ENCODE measurements at places on chromosomes 6 and 20.

- DNase-seq, result no peak
Observed at GRCh38 chr20:41218466-41218865, 81.1 kb downstream of the PLCG1 start.

DNA sequence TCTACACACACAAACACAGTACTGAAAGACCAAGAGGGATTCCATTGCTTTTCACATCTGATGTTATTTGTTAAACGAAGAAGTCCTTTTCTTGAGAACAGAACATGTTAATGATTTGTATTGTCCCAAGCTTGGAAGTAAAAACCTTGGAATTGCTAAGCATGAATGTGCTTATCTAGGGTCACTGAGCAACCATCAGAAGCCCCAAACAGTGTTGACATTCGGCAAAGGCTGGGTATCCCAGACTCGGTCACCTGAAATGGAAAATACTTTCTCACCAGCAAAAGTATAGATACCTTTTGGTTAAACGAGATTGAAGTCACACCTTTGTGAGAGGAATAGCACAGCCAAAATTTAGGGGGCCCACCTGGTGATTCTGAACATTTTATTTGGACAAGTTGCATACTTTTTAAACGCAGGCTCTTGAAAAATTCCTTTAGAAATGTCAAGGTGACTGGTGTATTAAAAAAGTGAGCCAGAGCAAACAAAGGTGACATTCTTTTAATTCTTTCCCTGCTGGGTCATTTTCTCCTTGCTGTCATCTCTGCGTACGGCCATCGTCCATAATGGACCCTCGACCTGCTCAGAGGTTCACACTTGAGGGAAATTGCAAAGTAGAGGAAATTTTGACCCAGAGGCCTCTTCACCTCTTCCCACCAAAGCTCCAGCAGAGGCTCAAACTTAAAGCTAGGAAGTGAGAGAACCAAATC, 95.8 kb upstream of the FOXA2 start:
- DNase-seq, result no peak

DNA sequence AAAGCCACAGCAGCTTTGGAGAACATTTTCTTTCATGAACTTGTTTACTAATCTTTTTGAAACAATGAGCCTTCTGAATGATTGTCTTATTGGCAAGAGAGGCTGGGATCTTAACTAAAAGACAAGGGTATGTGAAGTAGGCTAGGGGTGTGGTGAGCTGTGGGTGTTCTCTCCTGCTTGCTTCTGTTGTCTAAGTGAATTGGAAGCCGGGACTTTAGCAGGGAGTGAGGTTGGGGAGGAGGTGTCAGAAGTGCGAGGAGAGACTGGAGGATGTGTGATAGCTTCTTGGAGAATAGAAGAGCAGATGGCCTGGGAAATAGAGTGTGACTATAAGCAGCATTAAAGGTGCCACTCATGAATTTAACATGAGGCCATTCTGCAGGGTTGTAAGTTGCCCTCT, 562.8 kb downstream of the UTRN start:
- DNase-seq, result no peak

DNA sequence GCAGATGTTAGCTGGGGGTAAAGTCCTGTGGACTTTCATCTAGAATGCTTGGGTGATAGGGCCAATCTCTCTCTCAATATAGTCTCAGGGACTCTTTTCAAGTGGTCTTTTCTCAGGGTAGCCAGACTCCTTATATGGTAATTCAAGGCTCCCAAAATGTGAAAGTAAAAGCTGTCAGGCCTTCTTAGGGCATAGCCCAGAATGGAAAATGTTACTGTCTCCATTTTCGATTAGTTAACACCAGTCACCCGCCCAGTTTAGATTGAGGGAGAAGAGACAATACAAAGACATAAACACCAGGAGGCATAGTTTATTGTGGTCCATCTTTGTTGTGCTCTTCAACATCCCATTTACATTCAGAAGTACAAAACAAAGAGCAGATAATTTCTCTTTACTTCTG, 295.8 kb downstream of the EPHA7 start:
- no peak for DNase-seq

GRCh38 chr6:108127826-108128225, 38.0 kb upstream of the NR2E1 start:
- DNase-seq, result no peak

DNA sequence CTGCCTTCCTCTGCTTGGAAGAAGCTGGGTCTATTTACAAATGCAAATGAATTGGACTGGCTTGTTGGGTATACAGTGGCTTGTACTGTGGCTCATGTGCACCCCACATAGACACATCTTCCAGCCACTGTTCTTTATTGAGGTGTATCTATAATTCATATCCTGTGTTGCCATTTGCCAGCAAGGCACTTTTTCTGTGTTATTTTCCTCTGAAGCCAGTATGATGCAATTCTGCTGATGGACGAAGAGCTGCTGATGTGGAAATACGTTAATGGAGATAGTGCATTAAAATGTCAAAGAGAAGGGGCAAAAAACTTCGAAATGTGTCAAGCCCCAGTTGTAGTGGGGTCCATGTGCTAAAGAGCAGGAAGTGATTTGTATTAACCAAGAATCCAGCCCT, 167.5 kb downstream of the TMEM242 start:
- no peak for DNase-seq

- no peak for DNase-seq
Observed at GRCh38 chr20:1827974-1828785, 67.0 kb upstream of the SIRPA start.

GRCh38 chr6:76124018-76124417, 51.6 kb upstream of the IMPG1 start:
- no peak for DNase-seq

DNA sequence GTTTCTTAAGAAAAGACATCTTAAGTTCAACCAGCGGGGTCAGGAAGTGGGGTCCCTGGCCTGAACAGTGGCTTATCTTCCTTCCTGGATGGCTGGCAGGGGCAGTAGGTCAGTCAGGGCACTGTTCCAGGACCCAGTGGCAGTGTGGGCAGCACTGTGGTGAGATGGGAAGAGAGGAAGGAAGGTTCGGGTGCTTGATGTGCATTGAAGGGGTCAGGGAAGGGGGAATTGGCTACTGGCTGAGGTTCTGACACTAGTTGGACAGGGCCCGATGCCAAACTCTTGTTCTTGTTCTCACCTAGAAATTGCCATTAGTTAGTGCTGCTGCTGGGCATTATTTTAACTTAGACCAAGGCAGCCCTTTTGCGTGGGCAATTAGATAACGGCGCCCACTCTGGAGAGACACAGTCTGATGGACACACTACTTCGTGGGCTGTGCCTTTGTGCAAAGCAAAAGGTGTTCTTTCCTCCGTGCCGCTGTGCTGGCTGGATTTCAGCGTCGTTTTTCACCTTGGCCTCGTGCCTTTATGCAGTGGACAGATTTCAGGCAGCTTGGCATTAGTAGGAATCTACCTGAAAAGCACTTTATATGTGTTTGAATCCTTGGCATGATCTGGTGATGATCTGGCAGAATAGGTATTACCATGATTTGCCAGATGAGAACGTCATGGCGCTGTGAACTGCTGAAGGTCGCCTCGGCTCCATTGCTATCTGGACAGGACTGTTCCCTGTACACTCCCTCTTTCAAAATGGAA, 30.3 kb downstream of the UTRN start:
- DNase-seq, result no peak
